ENCODE measurements at places on chromosomes 11 and 22.

GRCh38 chr11:46298699-46299433, 21.4 kb downstream of the CREB3L1 start:
- no peak for DNase-seq

DNA sequence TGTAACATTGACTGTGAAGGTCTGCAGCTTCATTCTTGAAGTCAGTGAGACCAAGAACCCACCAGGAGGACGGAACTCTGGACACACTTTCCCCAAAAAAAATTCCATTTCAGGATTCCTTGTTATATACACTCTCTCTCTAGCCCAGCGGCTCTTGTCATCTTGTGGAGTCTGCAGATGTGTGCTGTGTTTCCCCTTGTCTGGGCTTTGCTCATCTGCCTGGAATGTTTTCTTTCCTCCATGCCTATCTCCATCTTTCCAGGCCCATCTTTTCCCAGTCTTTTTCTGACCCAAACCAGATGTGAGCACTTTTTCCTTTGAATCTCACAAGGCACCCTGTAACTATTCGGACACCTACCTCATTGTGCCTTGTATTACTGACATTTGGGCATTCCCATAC, 5.1 kb upstream of the DRG1 start:
- no peak for DNase-seq

GRCh38 chr22:47304854-47305253, 542.4 kb downstream of the TBC1D22A start:
- no peak for DNase-seq

DNA sequence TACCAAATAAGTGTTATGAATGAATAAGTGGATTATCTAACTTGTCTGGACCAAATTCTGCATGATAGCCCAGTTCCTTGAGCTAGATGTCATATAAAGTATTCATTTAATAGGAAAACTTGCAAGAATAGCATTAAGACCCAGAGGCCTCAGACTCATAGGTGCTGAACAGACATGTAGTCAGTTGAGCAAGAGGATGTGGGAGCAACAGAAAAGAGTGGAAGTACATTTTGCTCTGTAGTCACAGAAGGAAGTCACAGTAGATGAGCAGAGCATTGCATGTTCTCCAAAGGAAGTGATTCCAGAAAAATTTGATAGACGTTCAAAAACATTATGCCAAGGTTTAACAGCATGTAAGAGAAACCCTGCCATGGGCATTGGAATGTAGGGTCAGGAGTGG, 9.5 kb downstream of the HOATZ start:
- no peak for DNase-seq

- DNase-seq = no peak
Measured at GRCh38 chr11:63869171-63869591, 30.3 kb downstream of the MARK2 start.

GRCh38 chr11:72141066-72141465, 5.5 kb downstream of the FOLR3 start:
- peak; percentile 7 for DNase-seq

- no peak for DNase-seq
Measured at GRCh38 chr11:44950031-44950624, 555 bp downstream of the TP53I11 start.

DNA sequence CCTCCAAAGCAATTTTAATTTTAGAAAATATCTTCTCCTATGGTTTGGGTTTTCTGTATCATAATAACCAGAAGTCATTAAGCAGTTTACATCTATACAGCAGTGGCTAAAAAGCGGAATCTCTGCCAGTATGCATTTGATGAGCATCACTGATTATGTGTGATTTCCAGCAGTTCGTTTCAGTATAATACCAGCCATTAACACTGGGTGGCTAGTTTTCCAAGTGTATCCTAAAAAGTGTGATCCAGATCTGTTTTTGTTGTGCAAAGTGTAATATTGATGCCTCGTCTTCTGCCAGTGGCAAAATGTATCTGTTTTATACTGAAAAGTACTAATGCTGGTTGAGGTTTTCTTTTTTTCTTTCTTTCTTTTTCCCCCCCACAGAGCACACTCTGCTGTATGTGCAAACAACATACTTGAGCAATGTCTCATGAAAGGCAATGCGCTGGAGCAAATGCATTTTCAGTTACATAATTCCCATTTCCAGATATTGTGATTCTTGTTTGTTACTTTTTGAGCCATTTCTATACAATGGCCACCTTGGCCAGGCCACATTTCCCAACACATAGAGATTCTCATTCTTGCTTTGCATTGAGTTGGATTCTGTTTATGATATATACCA, 64.2 kb downstream of the SLC36A4 start:
- no peak for DNase-seq
